Fibroblast of skin of abdomen (primary cell): ENCODE measurements at places on chromosomes 13 and 19.

- peak; percentile 27 for DNase-seq
Observed at GRCh38 chr19:6476155-6476895, 5.3 kb downstream of the DENND1C start.

- DNase-seq = no peak
Observed at GRCh38 chr13:114149774-114150740, 17.6 kb upstream of the RASA3 start.

DNA sequence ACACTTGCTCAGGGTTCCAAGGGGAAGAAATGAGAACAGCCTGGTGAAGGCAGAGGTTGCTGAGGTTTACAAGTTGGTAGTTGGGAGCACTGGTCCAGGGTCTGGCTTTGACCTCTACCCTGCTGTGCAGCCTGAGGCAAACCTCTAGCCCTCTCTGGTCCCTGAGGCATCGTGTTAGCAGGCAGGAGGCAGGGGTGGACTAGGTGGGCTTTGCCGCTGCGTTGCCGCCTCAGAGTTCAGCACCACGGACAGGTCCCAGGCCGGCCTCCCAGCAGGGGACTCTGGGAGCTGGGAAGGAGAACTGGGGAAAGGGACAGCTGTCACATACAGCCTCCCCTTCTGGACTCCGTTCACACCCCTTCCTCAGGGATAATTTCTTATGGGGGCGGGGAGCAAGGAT, 3.1 kb downstream of the NCAN start:
- peak; percentile 18 for DNase-seq

GRCh38 chr13:41561170-41561569, 103.8 kb downstream of the RGCC start:
- peak; percentile 45 for DNase-seq

DNA sequence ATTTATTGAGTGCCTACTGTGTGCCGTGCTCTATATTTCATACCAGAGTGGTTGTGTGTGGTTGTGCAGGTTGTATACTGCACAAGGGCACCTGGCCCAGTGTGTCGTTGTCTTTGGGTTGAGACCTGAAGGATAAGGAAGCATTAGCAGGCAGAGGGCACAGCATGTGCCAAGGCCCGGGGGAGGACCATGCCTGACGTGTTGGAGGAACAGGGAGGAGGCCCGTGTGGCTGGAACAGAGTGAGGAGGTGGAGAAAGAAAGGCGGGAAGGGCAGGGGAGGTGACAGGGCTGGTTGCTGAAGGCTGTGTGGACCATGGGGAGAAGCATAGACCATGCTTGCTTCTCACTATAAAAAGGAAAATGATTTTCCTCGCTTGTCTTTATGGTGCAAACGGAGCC, 26.8 kb downstream of the CELF5 start:
- DNase-seq = no peak

DNA sequence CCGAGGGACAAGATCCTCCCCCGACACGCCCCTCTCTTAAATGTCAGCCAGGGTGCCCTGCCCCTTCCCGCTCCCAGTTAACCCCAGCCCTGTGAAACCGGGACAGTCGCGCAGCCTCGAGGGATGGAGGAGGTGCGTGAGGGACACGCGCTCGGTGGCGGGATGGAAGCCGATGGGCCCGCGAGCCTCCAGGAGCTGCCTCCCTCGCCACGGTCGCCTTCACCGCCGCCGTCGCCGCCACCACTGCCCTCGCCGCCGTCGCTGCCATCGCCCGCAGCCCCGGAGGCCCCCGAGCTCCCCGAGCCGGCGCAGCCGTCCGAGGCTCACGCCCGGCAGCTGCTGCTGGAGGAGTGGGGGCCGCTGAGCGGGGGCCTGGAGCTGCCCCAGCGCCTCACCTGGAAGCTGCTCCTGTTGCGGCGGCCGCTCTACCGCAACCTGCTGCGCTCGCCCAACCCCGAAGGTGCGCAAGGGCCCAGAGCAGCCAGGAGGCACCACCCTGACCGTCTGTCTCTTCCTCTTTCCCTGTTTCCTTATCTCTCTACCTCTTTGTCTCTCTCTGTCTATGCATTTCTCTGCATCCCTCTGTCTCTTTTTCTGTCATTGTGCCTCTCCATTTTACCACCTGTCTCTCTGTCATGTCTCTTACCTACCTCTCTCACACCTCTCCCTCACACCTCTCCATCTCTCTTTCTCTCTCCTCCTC, at the start of gene NCCRP1:
Gene NCCRP1 (plus strand): TSS at position 105 of the 703 bp plus-strand sequence. CDS start 19 bp downstream, at position 124.
- DNase-seq = no peak

GRCh38 chr13:49893591-49893990, 42.5 kb downstream of the SPRYD7 start:
- no peak for DNase-seq

GRCh38 chr13:71454509-71454908, 412.5 kb downstream of the DACH1 start:
- DNase-seq = no peak

DNA sequence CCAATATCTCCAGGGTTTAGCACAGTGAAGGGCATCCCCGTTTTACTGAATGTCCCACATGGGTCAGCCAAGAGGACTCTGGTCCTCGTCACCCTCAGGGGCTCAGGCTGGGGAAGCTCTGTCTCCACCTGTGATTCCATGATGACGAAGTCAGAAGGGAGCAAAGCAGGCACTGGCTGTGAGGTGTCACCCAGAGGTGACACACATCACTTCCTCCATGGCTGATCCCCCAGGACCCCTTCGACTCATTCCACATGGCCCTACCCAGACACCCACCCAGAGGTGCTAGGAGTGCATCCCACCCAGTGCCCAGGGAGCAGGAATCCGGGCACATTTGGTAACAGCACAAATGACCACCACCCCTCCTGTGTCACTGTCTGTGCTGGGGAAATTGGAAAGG, 145.2 kb upstream of the VSTM2B start:
- DNase-seq = no peak

DNA sequence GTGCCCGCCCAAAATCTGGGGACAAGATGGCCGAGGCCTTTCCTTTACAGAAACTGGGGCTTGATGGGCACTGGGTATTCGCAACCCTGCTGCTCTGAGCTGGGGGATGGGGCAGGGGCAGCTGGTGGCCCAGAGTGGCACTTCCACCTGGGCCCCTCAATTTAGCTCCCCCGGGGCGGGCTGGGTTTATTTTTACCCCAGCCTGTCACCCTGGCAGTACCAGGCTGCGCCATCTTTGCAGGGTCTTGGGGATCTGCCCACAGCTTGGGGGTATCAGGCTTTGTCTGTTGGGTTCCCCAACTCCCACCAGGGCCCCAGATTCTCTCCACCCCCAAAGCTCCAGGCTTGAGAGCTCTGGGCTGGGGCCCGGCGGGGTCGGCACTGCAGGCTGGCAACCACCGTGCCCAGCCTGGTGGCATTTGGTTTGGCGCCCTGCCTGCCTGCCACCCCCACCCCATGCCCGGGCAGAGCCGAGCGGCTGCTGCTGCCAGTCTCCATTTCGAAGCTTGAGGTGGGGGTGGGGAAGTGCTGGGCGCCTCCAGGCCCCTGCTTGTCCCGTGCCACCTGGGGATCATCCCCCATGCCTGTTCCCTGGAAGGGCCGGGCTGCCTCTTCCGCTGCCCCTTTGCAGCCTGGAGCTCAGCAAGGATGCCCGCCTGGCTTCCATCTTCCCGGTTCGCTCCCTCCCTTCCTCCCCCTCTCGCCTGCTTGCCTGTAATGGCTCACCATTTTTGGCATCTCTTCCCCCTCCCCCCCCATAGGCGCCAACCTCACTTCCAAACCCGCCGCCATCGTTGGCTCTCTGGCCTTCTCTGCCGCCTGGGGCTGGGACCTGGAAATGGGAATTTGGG, 11.4 kb downstream of the NFIX start:
- DNase-seq = no peak

DNA sequence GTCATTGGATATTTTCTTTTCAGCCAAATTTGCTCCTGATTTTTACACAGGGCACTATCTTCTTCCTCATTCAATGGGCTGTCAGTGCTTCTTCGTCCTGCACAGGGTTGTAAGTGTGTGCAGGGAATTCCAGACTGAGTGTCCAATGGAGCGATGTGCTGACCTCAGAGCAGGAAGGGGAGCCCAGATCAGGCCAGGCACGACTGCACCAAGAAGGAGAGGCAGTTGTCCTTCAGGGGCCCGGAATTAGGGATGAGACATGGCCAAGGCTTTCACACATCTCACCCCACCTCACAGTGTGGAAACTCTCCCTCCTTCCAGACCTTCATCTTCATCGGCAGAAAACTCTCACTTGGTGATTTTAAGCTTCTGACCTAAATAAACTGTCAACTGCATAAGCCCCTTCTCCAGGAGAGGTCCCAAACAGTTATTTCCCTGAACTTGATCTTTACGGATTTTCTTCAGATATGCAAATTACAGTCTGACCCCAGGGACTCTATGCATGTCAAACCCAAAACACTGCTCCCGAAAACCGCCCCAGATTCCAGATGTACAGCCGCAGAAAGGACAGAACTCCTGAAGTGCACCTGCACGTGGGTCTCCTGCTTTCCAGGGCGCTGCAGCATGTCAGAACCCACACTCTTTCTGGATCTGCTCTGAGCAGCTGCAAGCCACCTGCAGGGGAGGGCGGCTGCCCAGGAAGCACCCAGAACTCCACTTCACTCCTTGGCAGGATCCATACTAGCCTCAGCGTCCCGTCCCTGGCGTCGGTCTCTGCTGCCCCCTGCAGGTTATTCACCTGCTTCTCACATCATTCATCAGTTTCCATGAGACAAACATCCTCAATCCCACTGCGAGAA, 625 bp upstream of the ZNF20 start:
- DNase-seq = peak; percentile 76

DNA sequence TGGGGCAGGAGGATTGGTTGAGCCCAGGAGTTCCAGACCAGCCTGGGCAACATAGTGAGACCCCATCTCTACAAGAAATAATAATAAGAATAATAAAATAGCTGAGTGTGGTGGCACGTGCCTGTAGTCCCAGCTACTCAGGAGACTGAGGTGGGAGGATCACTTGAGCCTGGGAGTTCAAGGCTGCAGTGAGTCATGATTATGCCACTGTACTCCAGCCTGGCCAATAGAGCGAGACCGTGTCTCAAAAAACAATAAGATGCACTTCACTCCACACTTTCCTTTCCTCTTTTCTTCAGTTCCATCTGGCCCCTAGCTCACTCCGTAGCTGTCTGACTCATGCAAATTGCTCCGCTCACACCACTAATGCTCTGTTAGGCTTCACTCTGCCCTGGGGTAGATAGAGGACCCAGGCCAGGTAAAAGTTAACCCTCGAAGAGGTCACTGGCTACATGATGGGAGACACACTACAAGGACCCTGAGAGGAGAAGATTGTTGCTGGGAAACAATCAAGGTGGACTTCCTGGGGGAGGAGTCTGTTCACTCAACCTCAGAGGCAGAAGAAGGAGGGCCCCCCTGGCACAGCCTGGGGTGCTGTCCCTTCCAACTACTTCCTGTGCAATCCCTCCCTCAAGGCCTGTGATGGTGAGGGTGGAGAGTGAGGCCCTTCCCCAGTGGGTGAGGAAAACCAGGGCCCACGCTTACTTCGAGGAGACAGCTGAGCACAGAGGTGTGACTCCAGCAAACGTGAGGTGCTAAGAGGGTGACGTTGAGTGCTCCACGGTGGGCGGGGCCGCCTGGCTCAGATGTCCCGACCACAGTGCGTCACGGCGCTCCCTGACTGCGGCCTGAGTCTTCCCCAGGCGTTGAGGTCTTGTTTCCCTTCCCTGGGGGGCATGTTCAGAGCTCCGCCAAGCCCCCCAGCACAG, 8.8 kb upstream of the TNFSF9 start:
- DNase-seq = no peak

DNA sequence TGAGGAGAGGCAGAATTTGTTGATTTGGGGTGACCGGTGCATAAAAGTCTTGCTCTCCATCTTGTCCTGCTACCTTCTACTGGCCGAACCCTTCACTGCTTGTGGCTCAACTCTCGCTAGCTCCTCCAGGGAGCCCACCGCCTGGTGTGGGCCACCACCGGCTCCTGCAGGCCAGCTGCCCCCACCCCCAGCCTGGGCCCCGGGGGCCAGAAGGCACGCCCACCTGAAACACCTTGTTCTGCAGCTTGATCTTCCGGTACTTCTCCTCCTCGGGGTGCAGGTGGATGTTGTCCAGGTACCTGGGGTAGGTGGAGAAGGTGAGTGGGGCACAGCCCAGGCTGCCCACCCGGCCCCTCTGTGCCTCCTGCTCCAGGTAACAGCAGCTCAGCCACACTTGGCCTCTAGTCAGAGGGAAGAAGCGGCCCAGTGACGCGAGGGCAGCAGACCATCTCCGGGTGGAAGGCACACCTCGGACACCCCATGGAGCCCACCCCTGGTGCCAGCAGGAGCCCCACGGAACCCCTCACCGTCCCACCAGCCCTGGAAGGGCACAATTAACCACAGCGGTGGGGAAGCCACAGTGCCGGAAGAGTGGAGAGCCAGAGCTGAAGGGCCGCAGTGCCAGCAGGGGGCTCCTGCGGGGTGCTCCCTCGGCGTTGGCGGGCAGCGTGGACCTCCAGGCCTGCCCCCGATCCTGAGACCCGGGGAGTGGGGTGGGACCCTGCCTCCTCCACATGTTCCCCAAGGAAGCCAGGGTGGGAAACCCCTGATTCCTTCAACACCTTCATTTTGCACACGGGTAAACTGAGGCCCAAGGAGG, 10.1 kb downstream of the UBXN6 start:
- DNase-seq = no peak

GRCh38 chr19:17183858-17184321, 31.3 kb upstream of the USE1 start:
- no peak for DNase-seq

- DNase-seq = no peak
Observed at GRCh38 chr13:98915981-98916380, 61.9 kb downstream of the DOCK9 start.

GRCh38 chr13:43258771-43259170, 235.4 kb downstream of the DNAJC15 start:
- no peak for DNase-seq
